ENCODE measurements at places on chromosomes 13 and 19. TPM values are rescaled to one million over a fixed set of nuclear protein-coding genes. Genes with fewer than 3 reads are reported as not detected.

The COX6B2 gene
- 0.34 TPM for polyA plus RNA-seq

The C19orf33 gene
- 0.56 TPM for polyA plus RNA-seq

The PINLYP gene
- polyA plus RNA-seq = 11.6 TPM

The VMAC gene
- polyA plus RNA-seq = 3.7 TPM

The KASH5 gene
- not detected for polyA plus RNA-seq

The TLE2 gene
- 107 TPM for polyA plus RNA-seq

The DACH1 gene
- polyA plus RNA-seq = 9.5 TPM

The CD22 gene
- 5.5 TPM for polyA plus RNA-seq

The ZNF681 gene
- 3.3 TPM for polyA plus RNA-seq

The BEST2 gene
- polyA plus RNA-seq = not detected

The ZSCAN4 gene
- polyA plus RNA-seq = not detected

The ZFP14 gene
- polyA plus RNA-seq = 6.0 TPM

The RFPL4A gene
- 0.70 TPM for polyA plus RNA-seq

The ETFB gene
- 38.8 TPM for polyA plus RNA-seq

The CAPN12 gene
- polyA plus RNA-seq = 1.7 TPM

The CGB1 gene
- not detected for polyA plus RNA-seq

The C19orf47 gene
- 57.1 TPM for polyA plus RNA-seq

The TMPRSS9 gene
- polyA plus RNA-seq = 0.56 TPM

The PPP1R12C gene
- 72.1 TPM for polyA plus RNA-seq

The TECR gene
- polyA plus RNA-seq = 83.0 TPM

The ZIC5 gene
- not detected for polyA plus RNA-seq

The LCP1 gene
- 16.3 TPM for polyA plus RNA-seq

The FGF21 gene
- not detected for polyA plus RNA-seq

The FAAP24 gene
- 1.7 TPM for polyA plus RNA-seq

The PDE4C gene
- polyA plus RNA-seq = 3.2 TPM

The IGFL1 gene
- polyA plus RNA-seq = not detected

The C19orf18 gene
- not detected for polyA plus RNA-seq

The ERF gene
- polyA plus RNA-seq = 31.4 TPM

The TNNT1 gene
- 725 TPM for polyA plus RNA-seq

Data from muscle of arm (tissue), 14 donors.